ENCODE measurements at places on chromosomes 6 and 20. TPM values are rescaled to one million over a fixed set of nuclear protein-coding genes. Genes with fewer than 3 reads are reported as not detected.

Gene SSTR4
- not detected for total RNA-seq

Gene MCHR2
- not detected for total RNA-seq

- H3K27me3 ChIP-seq: no peaks in the 10 kb centered on the region
- H3K36me3 ChIP-seq: no peaks in the 10 kb centered on the region
Observed at GRCh38 chr20:9332791-9333479, 181.5 kb upstream of the LAMP5 start.

DNA sequence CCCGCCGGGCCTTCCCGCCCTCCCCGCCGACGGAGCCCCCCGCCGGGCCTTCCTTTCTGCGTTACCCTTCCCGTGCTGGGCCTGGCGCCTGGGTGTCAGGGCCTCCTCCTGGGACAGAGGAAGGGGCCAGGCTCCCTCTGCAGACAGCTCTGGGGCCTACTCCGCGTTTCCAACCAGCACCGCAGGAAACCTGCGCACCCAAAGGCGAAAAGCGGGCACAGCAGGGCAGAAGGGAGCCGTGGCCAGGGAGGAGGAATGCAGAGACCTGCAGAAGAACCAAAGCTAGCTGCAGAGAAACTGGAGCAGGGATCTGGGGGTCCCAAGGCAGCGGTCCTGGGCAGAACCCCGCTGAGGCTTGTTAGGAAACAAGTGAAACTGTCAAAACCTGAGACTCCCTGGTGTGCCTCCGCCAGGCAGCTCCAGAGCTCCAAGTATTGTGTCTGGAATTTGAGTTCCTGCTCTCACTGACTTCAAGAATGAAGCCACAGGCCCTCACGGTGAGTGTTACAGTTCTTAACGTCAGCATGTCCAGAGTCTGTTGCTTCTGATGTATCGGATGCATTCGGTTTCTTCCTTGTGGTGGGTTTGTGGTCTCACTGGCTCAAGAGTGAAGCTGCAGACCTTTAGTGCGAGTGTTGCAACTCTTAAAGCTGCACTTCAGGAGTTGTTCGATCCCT is 33.3 kb downstream of the IRF4 start:
- no peak overlapping the region for H3K27ac ChIP-seq
- no peaks in the 10 kb centered on the region for H3K4me1 ChIP-seq
- H3K4me3 ChIP-seq: no peak overlapping the region

Data from kidney (tissue), 22 donors.